CMK (cell line): ENCODE measurements at places on chromosomes 7 and 10.
A peak's percentile ranks its signal among the peaks of the same experiment; 100 is the strongest.

GRCh38 chr10:132641401-132641800 is 103.8 kb downstream of the INPP5A start:
- DNase-seq = no peak

GRCh38 chr7:48041653-48041970 is 6.3 kb downstream of the C7orf57 start:
- no peak for DNase-seq

DNA sequence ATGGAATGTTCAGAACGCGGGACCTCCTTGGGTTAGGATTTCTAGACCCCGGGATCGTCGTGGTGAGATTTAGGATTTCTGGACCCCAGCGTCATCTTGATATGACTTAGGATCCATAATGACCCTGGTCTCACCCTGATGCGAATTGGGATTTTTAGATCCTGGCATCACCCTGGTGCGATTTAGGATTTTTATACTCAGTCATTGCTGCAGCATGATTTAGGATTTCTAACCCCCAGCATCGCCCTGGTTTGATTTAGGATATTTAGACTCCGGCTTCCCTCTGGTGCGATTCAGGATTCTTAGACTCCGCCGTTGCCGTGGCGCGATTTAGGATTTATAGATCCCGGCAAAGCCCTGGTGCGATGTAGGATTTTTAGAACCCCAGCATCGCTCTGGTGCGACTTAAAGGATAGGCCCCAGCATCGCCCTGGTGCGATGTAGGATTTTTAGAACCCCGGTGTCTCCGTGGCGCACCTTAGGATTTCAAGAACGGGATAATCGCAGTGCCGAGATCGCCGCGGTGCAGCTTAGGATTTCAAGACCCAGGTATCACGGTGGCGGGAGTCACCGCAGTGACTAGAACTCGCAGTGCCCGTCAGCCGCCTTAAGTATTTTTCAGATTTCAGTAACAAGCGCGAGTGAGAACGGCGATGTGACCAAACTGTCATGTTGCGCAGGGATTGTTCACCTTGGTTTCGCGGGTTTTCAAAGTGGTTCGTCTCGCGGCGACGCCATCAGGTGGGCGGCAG is 814 bp downstream of the MEST start:
- DNase-seq = no peak

DNA sequence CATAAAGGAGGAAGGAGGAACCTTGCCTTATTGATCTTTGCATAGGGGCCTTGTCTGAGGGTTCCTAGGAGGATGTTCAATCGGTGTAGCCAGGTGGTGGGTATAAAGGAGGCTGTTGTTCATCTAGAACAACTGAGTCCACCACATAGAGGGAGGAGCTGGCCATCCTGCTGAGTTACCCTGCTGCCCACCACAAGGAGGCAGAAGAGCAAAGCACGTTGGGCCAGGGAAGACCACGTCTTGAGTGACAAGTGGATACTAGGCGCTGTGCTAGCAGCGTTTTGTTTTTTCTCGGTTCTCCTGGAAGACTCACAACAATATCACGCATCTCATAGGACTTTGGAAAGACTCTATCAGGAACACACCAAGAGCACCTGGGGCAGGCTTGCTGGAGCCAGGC is 20.0 kb downstream of the FOXI2 start:
- no peak for DNase-seq

DNA sequence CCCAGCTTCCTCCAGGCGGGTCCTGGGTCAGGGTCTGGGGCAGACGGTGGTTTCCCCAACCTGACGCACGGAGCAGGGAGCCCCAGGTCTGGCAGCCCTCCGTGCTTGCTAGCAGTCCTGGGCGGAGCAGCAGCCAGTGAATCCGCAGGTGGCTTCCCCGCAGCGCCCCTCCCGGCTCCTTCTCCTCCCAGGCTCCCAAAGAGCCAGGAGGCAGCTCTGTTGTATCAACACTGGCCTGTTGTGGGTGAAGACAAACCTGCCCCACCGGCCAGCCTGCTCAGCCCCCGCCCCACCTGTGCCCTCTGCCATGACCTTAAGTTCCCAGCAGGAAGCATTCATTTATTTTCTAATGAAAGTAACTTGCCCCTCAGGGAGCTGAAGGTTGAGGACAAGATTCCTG is 24.0 kb upstream of the TMEM213 start:
- DNase-seq = no peak

DNA sequence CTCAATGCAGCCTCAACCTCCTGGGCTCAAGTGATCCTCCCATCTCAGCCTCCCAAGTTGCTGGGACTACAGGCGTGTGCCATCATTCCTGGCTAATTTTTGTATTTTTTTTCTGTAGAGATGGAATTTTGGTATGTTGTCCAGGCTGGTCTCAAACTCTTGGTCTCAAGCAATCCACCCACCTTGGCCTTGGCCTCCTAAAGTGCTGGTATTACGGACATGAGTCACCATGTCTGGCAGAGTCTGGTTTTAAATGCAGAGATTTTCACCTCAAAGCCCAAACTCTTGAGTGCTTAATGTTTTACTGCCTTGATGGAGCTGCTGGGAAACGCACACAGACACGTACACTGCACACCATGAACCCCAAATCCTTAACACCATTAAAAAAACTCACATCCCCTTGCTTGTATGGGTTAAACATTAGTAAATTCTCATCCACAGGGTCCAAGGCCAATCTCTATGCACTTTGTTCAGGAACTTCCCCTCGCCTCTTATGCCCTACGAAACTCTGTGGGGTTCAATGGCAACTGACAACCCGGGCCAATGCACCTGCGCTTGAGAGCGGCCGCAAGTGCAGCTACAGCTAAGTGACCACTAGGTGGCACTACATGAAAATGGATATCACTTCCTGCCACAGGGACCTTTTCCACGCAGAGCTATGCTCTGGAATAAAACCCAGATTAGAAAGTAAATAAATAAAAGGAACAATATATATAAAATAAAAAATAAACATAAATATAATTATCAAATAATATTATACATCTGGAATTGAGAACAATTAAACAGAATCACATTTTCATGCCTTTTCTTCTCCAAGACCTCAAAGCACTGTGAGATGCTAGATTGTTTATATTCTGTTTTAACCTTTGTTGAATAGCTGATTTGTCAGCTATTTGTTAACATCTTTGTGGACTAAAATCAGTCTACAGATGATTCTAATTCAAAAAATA is 66.9 kb upstream of the AFAP1L2 start:
- DNase-seq = peak; percentile 24

- peak; percentile 65 for DNase-seq
These were observed 2.2 kb downstream of the CRTAC1 start for GRCh38 chr10:98028168-98028770.

DNA sequence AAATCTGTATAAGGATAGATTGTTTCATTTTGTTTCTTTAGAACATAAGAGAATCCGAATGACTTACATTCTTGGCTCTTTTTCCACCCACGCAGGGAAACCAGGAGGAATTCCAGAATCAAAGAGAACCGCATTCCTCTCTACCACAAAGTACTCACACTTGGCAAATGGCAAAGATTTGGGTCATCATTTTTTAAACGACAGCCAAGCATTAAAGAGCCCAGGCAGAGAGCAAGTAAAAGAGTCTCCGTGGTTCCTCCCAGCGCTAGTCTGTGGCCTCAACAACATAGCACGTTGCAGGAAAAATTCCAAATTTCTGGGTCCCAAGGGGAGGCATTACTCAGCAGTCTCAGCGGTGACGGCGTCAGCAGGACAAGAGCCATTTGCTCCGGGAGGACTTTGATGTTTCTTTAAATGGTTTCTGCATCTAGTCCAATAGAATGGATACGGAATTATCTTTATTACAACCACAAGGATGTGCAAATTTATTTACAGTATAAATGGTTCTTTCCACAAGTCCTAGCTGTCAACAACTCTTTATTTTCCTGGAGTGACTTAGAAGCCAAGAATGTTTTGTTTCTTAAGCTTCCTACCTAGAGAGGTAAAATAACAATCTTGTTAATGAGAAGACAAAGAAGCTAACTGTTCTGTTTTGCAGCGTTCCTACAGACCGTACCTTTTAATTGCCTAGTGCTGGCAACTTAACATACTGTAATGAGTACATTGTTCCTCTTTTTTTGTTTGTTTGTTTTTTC is 232.5 kb downstream of the SKIDA1 start:
- DNase-seq = no peak

GRCh38 chr10:114258274-114258840 is 19.3 kb downstream of the VWA2 start:
- no peak for DNase-seq

- DNase-seq = no peak
These were observed 223.7 kb downstream of the MTERF1 start for GRCh38 chr7:91656541-91657482.

GRCh38 chr10:43219848-43220247 is 47.0 kb downstream of the RASGEF1A start:
- no peak for DNase-seq

- DNase-seq = no peak
These were observed 15.0 kb upstream of the RNF32 start for GRCh38 chr7:156625580-156625979.

DNA sequence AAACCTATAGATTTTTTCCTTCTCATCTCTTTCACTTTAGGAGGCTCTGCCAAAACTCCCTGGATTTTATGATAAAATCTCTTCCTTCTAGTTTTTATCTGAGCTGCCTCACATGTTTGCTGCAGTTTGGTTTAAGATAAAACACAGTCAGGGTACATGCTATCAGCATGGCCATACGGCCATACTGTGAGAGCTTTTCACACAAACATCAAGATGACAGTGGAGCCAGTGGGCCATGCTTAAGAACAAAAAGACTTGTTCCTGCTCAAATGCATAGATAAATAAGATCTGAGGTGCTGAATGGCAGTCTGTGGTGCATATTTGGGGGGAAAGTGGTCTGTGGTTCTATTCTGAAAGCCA is 91.0 kb downstream of the ELMO1 start:
- peak; percentile 90 for DNase-seq

DNA sequence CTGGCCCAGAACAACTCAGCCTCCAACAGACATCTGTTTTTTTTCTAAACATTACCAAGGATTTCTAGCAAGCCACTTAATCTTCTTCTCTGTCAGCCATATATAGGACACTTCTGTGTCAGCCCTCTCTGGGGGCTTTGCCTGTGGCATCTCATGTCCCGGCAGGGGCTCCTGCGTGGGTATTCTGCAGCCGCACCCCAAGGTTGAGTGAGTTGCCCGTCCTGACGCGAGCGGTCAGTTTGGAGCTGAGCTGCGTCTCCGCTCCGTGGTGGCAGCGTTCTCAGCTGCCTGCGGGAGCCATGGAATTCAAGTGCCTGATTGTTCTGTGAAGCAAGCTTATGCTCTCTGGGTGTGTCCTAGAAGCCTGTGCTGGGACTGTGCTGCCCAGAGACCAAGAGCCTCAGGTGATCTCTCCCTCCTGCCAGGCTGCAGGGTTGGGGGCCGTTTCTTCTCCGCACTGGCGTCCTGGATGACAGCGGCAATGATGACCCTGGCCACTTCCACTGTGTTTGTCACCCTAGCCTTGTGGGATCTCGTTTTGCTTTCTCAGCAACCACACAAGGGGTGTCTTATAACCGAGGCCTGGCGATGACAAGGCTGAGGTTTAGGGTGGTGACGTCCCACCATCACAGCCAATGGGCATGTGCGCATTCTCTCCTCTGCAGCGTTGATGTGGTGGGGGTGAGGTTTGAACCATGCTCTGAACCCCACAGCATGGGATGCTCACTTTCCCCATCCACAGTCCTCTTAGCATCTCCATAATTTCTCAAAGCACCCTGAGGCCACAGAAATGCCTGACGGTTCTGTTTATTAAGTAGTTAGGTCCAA is 612.6 kb upstream of the FOXK1 start:
- no peak for DNase-seq

- DNase-seq = no peak
These were observed 33.2 kb downstream of the PITRM1 start for GRCh38 chr10:3139216-3139910.

DNA sequence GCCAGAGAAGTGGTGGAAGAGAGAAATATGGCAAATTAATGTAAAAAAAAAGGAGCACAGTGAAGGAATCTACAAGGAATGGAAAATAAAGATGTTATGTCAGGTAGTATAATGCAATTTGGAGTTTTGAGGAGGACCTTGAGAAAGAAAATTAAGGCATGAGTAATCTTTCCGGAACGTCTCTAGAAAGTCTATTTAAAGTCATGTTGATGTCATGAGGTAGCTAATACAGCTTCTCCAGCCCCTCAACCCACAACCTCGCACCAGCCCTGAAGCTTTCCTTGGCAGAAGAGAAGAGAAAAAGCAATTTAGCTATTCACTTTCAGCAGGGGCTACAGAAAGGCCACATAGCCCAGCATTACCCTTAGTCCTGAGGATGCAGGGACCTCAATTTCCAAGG is 22.5 kb downstream of the TRDMT1 start:
- DNase-seq = no peak

DNA sequence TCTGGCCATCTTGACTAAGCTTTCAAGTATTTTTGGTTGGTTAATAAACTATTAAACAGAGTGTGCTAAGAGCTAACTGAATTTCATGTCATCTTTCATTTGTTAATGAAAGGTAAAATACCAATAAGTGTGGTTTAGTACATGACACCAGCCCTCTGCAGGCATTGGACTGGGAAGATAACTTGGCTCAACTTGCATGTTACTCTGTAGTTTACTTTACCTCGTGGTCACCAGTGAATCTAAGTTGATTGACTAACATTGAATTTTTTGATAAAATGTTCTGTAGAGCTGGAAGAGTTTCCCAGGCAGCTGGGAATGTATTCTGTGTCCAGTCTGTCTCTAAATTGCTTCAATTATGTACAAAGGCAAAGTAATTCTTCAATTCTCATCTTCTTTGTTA is 49.9 kb downstream of the ASB4 start:
- DNase-seq = no peak

- no peak for DNase-seq
These were observed 39.7 kb downstream of the FRMPD2 start for GRCh38 chr10:48234787-48235186.

GRCh38 chr10:130809181-130809580 is 502.3 kb downstream of the TCERG1L start:
- no peak for DNase-seq

GRCh38 chr10:21260506-21261149 is 264.9 kb downstream of the SKIDA1 start:
- DNase-seq = no peak

GRCh38 chr7:81025360-81025759 is 106.5 kb upstream of the SEMA3C start:
- no peak for DNase-seq

- DNase-seq = no peak
These were observed 99.0 kb upstream of the PHF14 start for GRCh38 chr7:10874666-10875065.

DNA sequence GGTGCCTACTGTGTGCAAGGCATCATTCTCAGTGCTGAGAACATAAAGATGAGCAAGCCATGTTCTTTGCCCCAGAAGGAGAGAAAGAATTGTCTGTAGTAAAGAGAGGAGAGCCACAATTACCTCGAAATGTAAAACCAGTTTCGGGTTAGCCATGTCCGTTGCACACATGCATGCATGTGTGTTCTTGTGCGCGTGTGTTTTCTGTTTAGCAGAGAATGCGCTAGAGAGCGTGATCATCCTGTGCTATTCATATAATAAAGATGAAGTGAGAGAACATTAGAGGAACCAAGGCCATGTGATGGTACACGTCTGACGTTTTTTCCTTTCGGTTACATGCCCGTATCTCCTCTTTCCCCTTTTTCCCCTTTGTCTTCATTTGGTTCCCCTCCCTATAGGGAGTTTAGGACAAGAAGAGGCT is 158.2 kb downstream of the CELF2 start:
- DNase-seq = no peak
